ENCODE measurements at places on chromosomes 2 and 18.

GRCh38 chr2:226798422-226799210 is 1.0 kb downstream of the IRS1 start:
- DNase-seq: no peak
- H3K4me1 ChIP-seq: peaks cover 35% of the 10 kb centered on the region
- H3K27ac ChIP-seq: peak overlapping the region; percentile 73
- H3K27me3 ChIP-seq: no peaks in the 10 kb centered on the region

GRCh38 chr2:46716927-46717326 is 198.7 kb downstream of the MCFD2 start:
- no peaks in the 10 kb centered on the region for H3K27me3 ChIP-seq
- DNase-seq: no peak
- H3K4me3 ChIP-seq: no peak overlapping the region
- H3K36me3 ChIP-seq: peaks cover 18% of the 10 kb centered on the region

- no peak overlapping the region for H3K4me3 ChIP-seq
- no peaks in the 10 kb centered on the region for H3K4me1 ChIP-seq
- H3K36me3 ChIP-seq: no peaks in the 10 kb centered on the region
These were observed 157.4 kb downstream of the DOK6 start for GRCh38 chr18:69558052-69558451.

DNA sequence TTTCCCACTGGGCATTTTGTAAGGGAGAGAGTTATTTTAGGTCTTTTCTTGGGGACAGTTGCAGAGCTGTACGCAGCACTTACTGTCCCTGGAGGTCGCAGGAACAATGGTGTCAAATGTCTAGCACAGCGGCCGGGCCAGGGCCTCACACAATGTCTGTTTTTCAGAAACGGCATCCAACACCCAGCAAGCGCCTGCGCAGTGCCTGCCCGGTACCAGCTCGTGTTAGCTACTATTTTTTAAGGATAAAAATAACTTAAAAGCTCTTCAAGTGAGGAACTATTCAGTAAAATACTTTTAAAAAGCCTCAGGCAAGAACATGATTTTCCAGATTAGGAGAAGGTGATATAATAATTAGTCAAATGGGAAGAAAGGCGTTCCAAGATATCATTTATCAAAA is 90.0 kb downstream of the MBP start:
- no peak for DNase-seq
- no peak overlapping the region for H3K4me3 ChIP-seq
- H3K4me1 ChIP-seq: no peaks in the 10 kb centered on the region
- no peak overlapping the region for H3K27ac ChIP-seq
- H3K36me3 ChIP-seq: peaks cover 16% of the 10 kb centered on the region
- no peaks in the 10 kb centered on the region for H3K27me3 ChIP-seq

GRCh38 chr2:170968205-170969003 is 39.4 kb downstream of the GORASP2 start:
- DNase-seq: no peak
- H3K36me3 ChIP-seq: peaks cover 20% of the 10 kb centered on the region
- H3K27ac ChIP-seq: peak overlapping the region; percentile 59
- H3K4me1 ChIP-seq: peaks cover 17% of the 10 kb centered on the region

DNA sequence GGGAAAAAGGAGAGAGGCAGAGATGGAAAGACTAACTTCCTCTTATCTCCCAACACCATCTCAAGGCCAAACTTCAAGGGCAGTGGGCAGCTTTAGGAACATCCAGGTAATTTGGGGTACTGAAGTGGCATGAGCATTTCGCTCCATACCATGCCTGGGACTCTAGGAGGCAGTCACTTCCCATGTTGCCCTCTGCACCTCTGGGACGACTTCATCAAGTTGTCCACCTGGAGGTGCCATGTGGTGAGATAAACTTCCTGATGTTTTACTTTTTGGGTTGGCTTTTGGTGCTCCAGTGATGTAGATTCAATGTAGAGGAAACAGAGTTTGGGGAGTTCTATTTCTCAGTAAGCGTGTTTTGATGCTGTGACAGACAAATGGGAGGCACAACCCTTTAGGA is 56.3 kb upstream of the UPP2 start:
- no peak overlapping the region for H3K27ac ChIP-seq
- no peak for DNase-seq
- H3K27me3 ChIP-seq: peaks cover 6% of the 10 kb centered on the region
- no peak overlapping the region for H3K4me3 ChIP-seq
- H3K36me3 ChIP-seq: no peaks in the 10 kb centered on the region

DNA sequence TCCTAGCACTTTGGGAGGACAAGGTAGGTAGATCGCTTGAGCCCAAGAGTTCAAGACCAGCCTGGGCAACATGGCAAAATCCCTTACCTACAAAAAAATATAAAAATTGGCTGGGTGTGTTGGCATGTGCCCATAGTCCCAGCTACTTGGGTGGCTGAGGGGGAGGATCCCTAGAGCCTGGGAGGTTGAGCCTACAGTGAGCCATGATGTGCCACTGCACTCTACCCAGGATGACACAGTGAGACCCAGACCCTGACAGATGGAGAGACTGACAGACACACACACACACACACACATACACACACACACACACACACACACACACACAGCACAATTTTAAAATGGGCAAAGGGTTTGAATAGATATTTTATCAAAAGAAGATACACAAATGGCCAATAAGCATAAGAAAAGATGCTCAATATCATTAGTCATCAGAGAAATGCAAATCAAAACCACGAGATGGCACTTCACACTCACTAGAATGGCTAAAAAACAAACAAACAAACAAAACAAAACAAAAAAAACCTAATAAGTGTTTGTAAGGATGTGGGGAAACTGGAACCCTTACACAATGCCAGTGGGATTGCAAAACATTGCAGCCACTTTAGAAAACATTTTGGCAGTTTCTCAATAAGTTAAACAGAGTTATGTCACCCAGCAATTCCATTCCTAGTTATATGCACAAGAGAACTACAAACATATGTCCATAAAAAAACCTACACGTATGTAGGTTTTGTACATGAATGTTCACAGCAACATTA is 42.3 kb downstream of the BAZ2B start:
- H3K27ac ChIP-seq: no peak overlapping the region
- no peak for DNase-seq

DNA sequence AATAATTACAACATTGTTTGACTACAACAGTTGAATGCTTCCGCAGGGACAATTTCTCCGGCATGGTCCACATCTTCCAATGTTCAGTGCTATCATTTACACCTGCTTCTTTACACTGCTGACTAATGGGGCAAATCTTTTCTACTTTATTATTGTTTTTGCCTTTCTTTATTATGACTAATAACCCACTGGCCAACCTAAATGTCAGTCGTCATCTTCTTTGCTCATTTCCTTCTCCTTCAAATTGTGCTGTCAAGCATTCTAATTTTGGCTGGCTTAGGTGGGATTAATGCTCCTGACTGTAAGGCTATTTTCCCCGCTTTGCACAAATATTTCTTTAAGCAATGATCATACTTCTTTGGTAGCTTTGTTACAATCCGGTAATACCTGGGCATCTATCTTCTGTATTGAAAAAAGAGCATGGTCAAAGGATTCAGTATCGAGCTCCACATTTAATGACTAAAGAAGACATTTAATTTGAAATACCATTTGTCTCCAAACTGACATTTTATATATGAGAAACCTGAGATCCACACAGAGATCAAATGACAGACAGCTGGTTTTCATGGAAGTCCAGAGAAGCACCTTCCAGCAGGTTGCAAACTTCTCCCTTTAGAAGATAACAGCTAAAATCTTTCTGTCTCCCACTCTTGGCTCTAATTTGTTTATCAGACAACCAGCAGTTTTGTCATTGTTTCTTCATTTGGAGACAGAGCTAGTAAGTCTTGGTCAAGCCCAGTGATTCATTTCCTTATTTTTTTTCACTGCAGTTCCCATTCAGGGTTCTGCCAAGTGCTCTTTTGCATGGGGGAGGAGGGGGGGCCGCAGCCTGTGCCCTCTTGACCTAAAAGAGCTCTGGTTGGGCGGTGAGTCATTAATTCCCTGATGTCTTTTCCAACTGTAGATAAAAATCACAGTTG is 132.9 kb downstream of the SOCS6 start:
- no peak for DNase-seq
- peaks cover 3% of the 10 kb centered on the region for H3K27me3 ChIP-seq
- H3K4me1 ChIP-seq: peaks cover 28% of the 10 kb centered on the region
- no peak overlapping the region for H3K4me3 ChIP-seq
- H3K36me3 ChIP-seq: no peaks in the 10 kb centered on the region

- H3K27me3 ChIP-seq: peaks cover 34% of the 10 kb centered on the region
- no peak overlapping the region for H3K4me3 ChIP-seq
- no peak for DNase-seq
These were observed 28.1 kb downstream of the RHOB start for GRCh38 chr2:20474757-20475566.

GRCh38 chr18:46754661-46755292 is 2.1 kb downstream of the ST8SIA5 start:
- peaks cover 60% of the 10 kb centered on the region for H3K27me3 ChIP-seq
- H3K36me3 ChIP-seq: no peaks in the 10 kb centered on the region
- DNase-seq: no peak
- H3K27ac ChIP-seq: no peak overlapping the region
- H3K4me3 ChIP-seq: peak overlapping the region; percentile 64

- H3K27me3 ChIP-seq: peaks cover 16% of the 10 kb centered on the region
- H3K27ac ChIP-seq: no peak overlapping the region
- no peak overlapping the region for H3K4me3 ChIP-seq
These were observed 55.0 kb upstream of the CTDP1 start for GRCh38 chr18:79624356-79625170.

- DNase-seq: no peak
- peaks cover 7% of the 10 kb centered on the region for H3K4me1 ChIP-seq
- H3K36me3 ChIP-seq: no peaks in the 10 kb centered on the region
- H3K27me3 ChIP-seq: no peaks in the 10 kb centered on the region
- no peak overlapping the region for H3K27ac ChIP-seq
- H3K4me3 ChIP-seq: no peak overlapping the region
These were observed 72.3 kb downstream of the MDH1 start for GRCh38 chr2:63661076-63661475.

DNA sequence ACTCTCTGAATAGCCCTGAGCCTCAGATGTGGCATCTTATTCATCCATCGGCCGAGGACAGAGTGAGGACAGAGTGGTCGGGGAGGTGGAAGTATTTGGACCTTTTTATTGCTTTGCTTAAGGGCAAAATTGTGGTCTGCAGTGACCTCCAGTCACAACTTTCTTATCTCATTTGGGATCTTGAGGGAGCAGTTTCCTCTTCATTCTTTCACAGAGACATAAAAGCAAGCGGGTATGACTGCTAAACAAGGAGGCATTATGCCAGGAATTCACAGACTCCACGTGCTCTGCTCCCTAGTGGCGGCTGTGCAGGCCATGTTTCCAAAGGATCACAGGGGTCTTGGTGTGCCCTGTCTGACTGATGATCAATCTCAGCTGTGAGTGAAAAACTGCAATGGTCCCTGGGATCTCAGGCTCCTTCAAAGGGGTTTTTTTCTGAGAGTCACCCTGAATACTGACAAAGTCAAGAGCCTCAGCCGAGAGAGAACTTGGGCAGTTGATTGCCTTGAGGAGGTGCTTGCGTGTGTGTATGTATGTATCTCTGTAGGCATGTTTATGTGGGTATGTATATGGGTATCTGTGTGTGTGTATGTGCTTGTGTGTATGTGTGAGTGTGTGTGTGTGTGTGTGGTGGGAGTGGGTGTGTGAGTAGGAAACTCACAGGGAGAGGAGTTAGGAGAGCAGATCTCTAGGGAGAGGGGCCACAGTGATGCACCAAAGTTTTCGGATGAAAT is 47.7 kb downstream of the RAPGEF4 start:
- H3K4me3 ChIP-seq: no peak overlapping the region
- no peak for DNase-seq
- peak overlapping the region; percentile 60 for H3K27ac ChIP-seq
- peaks cover 20% of the 10 kb centered on the region for H3K4me1 ChIP-seq
- H3K36me3 ChIP-seq: peaks cover 1% of the 10 kb centered on the region

GRCh38 chr2:32825291-32825712 is 121.5 kb upstream of the LTBP1 start:
- peaks cover 3% of the 10 kb centered on the region for H3K36me3 ChIP-seq
- no peak for DNase-seq
- no peak overlapping the region for H3K4me3 ChIP-seq
- H3K27ac ChIP-seq: peak overlapping the region; percentile 33
- H3K27me3 ChIP-seq: no peaks in the 10 kb centered on the region
- peaks cover 5% of the 10 kb centered on the region for H3K4me1 ChIP-seq

- H3K27ac ChIP-seq: no peak overlapping the region
- no peaks in the 10 kb centered on the region for H3K36me3 ChIP-seq
- no peak for DNase-seq
- peaks cover 10% of the 10 kb centered on the region for H3K4me1 ChIP-seq
- no peak overlapping the region for H3K4me3 ChIP-seq
These were observed 39.6 kb upstream of the DAPL1 start for GRCh38 chr2:158755310-158756087.

- DNase-seq: no peak
- H3K27ac ChIP-seq: no peak overlapping the region
- peaks cover 5% of the 10 kb centered on the region for H3K27me3 ChIP-seq
- no peak overlapping the region for H3K4me3 ChIP-seq
- no peaks in the 10 kb centered on the region for H3K36me3 ChIP-seq
These were observed 93.3 kb upstream of the SPRED2 start for GRCh38 chr2:65525616-65526231.

- no peaks in the 10 kb centered on the region for H3K4me1 ChIP-seq
- no peak overlapping the region for H3K27ac ChIP-seq
- H3K27me3 ChIP-seq: no peaks in the 10 kb centered on the region
- no peak for DNase-seq
- H3K4me3 ChIP-seq: no peak overlapping the region
These were observed 247.5 kb downstream of the PTH2R start for GRCh38 chr2:208654056-208654455.

DNA sequence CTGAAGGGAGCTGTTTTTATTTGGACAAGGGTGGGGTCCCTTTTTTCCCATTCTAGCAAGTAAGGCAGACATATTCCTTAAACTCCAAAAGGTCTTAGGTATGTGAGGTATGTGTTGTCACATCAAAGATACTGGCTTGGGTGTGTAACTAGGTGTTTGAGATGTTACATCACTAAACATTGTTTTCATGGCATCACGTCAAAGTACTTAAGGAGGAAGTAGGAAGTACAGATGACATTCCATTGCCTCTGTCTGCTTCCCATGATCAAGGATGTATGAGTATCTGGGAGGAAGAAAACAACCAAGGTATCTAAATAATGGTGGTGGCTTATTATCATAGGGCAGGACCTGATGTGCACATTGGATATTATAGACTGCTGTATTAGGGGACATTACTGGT is 39.3 kb downstream of the CD302 start:
- no peak for DNase-seq
- H3K4me1 ChIP-seq: peaks cover 15% of the 10 kb centered on the region
- H3K27me3 ChIP-seq: no peaks in the 10 kb centered on the region

- H3K36me3 ChIP-seq: no peaks in the 10 kb centered on the region
- DNase-seq: no peak
- H3K4me3 ChIP-seq: no peak overlapping the region
These were observed 86.3 kb downstream of the NDUFA10 start for GRCh38 chr2:239938651-239939486.

- no peak for DNase-seq
- H3K27me3 ChIP-seq: no peaks in the 10 kb centered on the region
- H3K4me3 ChIP-seq: no peak overlapping the region
- H3K4me1 ChIP-seq: peaks cover 1% of the 10 kb centered on the region
- H3K27ac ChIP-seq: no peak overlapping the region
These were observed 117.7 kb downstream of the ZNF516 start for GRCh38 chr18:76377359-76377756.

- peaks cover 15% of the 10 kb centered on the region for H3K27me3 ChIP-seq
- H3K4me1 ChIP-seq: no peaks in the 10 kb centered on the region
- no peak overlapping the region for H3K27ac ChIP-seq
- no peak for DNase-seq
- no peaks in the 10 kb centered on the region for H3K36me3 ChIP-seq
These were observed 17.8 kb upstream of the ODC1 start for GRCh38 chr2:10465910-10466309.

GRCh38 chr2:23468474-23469141 is 83.6 kb downstream of the KLHL29 start:
- no peaks in the 10 kb centered on the region for H3K4me1 ChIP-seq
- H3K4me3 ChIP-seq: no peak overlapping the region
- H3K27ac ChIP-seq: no peak overlapping the region
- no peaks in the 10 kb centered on the region for H3K36me3 ChIP-seq
- DNase-seq: no peak
